Stimulated activated CD4-positive, alpha-beta T cell treated with anti-CD3 and anti-CD28 coated beads, Interleukin-2, amount 100 ng/mL, for 48 hours (primary cell): ENCODE measurements at places on chromosomes 5 and 9.
A peak's percentile ranks its signal among the peaks of the same experiment; 100 is the strongest.

DNA sequence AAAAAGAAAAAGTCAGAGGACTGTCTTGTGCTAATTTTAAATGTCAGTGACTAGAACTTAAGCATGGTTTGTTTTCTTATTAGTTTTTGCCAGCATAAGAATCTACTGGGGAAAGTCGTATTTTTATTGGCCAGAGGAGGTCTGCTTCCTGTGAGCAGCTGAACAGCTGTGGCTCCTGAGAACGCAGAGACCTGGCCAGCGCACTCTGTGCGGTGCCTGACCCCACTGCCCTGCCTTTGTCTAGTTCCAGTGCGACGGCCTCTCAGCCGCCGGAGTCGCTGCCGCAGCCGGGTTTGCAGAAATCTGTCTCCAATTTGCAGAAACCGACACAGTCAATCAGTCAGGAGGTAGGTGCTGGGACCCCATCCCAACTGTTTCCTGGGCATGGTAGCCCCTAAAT lies 42.5 kb downstream of the PRRC2B start:
- DNase-seq = no peak

DNA sequence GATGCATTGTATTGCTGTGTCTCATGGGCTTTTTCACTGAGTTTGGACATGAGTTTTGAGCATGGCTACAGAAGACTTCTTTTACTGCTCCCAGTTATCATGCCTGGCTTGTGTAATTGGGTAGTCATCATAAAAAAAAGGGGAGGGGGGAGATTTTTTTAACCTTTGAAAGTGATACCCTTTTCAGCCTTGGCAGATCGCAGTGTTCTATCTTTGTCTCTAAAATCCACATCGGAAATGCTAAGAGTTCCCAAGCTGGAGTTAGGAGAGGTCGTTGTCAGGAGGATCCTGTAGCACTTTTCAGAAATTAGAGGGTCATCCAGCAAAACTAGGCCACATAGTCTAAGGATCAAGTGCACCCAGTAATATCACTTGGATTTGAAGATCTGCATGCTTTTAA lies 188.4 kb downstream of the WDR70 start:
- DNase-seq = no peak

- DNase-seq = no peak
Measured at GRCh38 chr9:20689833-20690232, 5.8 kb downstream of the FOCAD start.

DNA sequence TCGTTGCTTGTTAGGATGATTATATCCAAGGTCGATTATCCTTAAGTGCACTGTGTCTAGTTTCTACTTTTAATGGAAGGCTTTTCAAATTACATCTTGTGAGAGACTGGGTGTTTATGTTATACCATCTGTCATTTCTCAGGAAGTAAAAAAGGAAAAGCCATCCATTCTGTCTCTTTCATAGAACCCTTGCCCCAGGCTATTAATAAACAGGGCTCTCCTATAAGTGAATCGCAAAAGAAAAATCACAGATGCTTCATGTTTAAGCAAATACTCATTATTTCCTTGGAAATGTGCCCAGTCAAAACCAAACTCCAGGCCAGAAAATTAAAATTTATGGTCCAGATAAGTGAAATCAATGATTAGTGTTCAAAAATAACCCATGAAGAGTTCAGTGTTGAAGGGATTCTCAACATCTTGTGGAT lies 58.1 kb downstream of the STARD4 start:
- DNase-seq = no peak

GRCh38 chr5:50984640-50985039 lies 318.2 kb downstream of the PARP8 start:
- no peak for DNase-seq

DNA sequence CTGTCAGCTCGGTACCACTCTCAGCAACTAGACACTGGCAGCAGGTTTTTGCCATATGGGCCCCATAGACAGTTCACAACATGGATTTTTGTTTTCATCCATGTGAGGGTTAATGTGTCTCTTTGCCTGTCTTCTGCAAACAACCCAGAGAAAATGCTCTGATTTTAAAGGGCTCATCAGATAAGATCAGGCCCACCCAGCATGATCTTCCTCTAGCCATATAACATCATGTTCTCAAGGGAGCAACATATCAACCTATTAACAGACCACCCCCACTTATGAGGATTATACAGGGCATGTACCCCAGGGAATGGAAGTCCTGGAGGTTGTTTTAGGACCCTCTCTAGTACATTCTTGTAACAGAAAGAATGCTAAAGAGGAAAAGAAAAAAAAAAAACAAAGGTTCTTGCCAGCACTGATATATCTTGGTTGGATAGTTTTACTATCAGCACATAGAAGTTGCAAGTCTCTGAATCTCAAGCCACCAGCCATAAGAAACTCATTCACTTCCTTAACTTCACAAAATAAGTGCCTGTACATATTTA lies 1015.1 kb downstream of the TLE4 start:
- DNase-seq = no peak

DNA sequence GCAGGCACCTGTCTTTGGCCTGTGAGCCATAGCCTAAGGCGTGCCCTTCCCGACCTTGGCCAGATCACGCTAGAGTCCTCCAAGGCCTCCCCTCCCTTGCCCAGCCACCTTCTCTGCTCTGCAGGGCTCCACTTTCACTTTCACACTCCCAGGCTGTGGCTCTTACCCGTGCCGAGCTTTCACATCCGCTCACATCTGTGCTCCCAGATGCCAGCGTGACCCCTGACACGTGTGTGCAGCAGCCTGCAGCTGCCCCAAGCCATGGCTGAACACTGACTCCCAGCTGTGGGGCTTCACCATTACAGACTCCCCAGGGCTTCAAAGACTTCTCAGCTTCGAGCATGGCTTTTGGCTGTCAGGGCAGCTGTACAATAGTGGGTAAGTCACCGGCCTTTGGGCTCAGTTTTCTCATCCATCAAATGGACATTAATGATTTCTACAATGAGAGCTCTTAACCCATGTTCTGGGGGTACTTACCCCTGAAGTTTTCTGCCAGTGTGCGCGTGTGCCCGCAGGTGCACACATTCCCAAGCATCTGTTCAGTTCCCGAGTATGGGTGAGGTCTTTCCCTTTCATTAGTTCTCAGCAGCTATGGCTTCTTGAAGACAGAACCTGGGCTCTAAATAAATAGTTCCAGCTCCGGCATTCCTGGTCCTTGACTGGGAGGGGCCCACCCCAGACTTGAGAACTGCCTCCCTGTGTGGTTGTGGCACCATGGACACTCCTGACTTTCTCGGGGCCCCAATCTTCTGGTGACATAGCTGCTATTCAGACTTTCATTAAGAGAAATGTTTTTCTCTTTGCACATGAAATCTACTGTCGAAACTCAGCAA lies 118.6 kb downstream of the RGS3 start:
- DNase-seq = peak; percentile 63
